ENCODE measurements at places on chromosomes 5 and 9. TPM values are rescaled to one million over a fixed set of nuclear protein-coding genes. Genes with fewer than 3 reads are reported as not detected.
A peak's percentile ranks its signal among the peaks of the same experiment; 100 is the strongest.

DNA sequence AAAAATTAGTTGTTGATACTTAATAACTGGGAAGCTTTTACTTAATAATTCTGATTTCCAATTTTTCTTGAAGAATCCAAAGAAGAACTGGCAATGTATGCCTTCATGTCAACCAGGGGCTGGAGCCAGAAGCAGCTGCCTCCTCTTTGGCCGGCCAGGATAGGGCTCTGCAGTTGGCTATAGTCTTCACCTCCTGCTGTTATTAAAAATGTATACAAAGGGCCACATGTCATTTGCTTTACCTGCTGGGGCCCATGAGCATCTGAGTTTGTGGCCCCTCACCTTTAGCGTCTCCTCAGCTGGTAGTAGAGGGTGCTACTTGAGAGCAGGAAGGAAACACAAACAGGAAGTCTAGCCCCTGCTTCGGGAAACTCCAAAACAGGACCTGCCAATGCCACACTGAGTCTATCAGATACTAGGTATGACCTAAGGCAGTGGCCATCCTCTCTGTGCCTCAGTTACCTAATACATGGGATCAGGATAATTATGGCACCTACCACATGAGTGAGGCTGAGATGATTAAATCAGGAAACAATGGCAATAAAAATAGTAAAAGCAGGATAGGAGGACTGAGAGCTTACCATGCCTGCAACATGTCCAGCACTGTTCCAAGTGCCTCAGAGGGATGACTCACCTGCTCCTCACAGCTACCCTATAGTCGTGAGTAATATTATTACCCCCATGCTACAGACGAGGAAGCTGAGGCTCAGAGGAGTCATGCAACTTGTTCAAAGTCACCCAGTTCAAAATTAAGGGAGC lies 21.3 kb downstream of the CCDC69 start:
- peak; percentile 100 for ATAC-seq

DNA sequence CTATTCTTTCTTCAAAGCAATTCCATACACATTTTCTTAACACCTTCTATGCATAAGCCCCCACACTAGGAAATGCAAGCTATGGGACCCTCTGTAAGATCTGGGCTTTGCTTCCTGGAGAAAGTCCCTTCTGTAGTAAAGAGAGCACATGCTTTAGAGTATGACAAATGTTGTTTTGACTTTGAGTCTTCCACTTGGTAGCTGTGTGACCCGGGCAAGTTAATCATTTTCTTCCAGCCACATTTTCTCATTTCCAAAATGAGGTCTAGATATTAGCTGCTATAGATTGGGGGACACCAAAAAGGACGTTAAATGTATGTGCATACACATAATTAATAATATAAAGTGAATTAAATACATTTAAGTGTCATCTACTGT lies 334.0 kb downstream of the NFIB start:
- no peak for ATAC-seq

DNA sequence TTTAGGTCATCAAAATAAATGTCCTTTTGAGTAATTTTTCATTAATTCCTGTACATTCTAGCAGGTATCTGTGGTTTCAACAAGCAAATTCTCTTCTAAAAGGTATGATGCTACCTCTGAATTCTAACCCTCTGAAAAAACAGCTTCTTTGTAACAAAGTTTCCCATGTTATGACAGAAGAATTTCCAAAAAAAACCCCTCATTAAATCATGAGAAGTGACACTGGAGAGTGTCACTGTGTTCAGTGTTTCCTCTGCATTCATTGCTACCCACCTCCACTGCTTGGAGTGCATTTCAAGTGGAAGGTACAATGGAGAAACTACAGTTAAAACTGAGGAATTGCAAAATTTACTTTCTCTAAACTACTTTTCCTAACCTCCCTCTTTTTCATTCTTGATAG lies 10.1 kb downstream of the CDKN2A start:
- no peak for ATAC-seq

DNA sequence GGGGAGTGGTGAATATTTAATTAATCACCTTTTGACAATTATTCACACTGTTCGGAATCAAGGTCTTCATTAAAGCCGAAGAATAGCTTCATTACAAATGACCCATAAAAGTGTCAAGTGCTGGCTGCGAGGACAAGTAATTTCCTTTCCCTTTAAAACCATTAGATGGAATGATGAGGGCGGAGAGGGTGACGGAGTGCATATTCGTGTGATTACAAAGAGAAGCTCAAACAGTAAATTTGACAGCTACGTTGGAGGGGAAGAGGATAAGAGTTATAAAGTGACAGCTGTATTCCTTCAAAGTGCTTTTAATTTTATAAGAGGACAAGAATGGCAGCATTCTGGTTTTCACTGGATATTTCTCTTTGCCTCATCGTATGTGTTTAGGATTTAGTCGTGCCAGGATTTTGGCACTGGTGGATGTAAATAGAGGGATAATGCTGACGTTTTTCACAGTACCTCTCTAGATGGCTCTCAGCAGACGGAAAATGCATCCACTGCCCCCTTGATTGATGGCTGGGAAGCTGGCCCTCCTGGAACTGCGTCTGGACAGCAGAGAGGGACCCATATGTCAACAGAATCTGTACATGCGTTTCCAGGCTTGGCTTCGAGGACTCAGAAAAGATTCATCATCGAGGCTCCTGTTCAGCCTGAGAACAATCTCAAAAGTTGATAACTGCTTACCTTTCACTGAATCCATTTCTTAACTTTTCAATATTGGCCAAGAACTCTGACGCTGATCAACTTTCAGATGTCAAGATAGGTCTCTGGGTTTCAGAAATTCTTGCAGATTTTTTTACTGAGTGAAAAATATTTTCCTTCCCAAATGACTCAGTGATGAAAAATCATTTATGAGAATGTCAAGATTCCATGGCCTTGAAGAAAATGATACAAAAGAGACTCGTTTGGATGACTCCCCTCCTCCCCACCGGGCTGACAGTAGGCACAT lies 50.4 kb upstream of the IRX2 start:
- no peak for ATAC-seq

- no peak for ATAC-seq
Measured at GRCh38 chr9:85215961-85216360, 525.8 kb downstream of the AGTPBP1 start.

GRCh38 chr9:117992006-117992405 lies 287.8 kb downstream of the TLR4 start:
- ATAC-seq: no peak

DNA sequence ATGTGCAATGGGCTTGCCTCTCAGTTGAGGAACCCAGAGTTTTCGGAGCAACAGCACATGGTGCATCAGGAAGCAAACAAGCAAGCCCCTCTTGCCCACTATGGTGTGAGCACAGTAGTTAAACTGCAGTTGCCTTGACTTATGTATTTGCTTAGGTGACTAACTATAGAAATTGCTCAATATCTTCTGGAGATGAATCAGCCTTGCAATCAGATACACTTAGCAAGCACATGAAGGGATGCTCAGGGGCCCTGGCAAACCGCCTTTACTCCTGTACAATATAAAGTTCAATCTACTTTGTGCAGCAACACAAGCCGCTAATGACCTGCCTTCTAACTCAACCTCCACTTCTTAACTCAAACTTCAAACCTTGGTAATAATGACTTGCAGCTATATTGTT lies 581.7 kb upstream of the RIOK2 start:
- no peak for ATAC-seq

DNA sequence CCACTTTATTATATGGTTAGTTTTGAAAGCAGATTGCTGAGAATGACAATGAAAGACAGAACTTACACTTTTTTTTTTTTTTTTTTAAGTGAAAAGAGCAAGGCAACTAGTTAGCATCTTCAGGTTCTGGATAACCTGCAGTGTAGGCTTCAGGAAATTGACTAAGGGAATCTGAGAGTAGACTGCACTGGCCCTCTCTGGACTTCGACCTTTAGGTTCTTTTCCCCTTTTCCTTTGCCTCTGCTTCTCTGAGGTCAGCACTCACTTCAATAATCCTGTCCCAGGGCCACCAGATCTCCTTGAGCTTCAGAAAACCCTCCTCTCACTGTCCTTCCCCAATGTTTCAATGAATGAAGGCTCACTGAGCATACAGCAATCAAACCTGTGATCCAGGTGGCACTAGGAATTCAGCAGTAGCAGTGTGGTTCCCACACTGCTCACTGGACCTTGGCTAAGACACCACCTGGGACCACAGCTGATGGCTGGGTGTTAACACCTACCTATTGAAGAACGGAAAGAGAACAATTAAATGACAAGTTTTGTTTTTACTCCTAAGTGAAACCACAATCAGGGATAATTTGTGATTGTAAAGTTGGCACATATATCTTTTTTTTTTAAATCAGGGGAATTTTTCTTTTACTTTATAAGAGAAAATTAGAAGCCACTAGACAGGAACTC lies 85.8 kb upstream of the IL6ST start:
- ATAC-seq: peak; percentile 69

Gene URM1
- total RNA-seq: 83.5 TPM

Gene PCDHAC1
- not detected for total RNA-seq

Gene IL13
- total RNA-seq: 4.3 TPM

Gene MYOT
- not detected for total RNA-seq

Measured in activated T-helper 17 cell treated with anti-CD3 and anti-CD28 coated beads, Interleukin-2, amount 50 U/mL, for 72 hours (primary cell).